ENCODE measurements at places on chromosomes 12 and 14.

DNA sequence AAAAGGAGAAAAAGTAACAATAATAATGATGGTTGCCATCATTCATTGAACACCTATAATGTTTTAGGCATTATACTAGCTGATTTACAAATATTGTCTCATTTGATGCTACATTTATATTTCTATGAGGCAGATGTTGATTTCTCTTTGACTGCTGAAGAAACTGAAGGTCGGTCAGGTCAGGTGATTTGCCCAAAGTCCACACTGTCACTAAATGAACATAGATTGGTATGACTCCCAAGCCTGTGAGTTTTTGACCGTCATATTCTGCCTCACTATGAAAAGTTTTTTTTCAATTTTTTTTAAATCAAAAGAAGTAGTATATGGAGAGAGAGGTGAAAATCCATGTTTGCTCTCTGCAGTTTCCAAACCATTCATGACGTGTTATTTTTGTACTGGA, 10.8 kb downstream of the ALG10B start:
- no peak for DNase-seq

DNA sequence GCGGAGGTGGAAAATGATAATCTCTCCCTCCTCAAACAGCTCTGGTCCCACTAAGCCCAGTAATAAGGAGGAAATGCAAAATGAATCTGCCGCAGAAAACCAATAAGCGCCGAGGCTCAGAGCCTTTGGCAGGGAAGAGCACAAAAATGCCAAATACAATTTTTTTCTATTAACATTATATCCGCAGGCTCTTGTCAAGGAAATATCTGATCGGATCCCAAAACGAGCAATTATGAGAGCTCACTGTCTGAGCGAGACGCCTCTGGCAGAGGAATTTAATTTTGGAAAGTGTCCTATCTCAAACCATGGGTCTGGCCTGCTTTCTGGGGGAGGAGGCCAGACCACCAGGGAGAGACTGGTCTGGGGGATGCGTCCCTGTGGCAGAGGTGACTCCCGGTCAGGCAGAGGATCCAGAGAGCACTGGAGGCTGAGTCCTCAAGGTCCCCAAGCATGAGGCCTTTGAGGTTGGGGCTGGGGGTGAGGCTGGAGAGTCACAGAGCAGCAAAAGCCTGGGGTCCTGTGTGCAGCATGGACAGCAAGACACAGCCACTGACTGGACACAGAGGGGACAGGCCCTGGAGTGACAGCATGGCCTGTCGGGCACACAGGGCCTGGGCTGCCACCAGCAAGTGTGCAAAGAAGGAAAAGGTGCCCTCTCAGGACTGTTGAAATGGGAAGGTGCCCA, 342.8 kb upstream of the SFSWAP start:
- DNase-seq, result no peak

DNA sequence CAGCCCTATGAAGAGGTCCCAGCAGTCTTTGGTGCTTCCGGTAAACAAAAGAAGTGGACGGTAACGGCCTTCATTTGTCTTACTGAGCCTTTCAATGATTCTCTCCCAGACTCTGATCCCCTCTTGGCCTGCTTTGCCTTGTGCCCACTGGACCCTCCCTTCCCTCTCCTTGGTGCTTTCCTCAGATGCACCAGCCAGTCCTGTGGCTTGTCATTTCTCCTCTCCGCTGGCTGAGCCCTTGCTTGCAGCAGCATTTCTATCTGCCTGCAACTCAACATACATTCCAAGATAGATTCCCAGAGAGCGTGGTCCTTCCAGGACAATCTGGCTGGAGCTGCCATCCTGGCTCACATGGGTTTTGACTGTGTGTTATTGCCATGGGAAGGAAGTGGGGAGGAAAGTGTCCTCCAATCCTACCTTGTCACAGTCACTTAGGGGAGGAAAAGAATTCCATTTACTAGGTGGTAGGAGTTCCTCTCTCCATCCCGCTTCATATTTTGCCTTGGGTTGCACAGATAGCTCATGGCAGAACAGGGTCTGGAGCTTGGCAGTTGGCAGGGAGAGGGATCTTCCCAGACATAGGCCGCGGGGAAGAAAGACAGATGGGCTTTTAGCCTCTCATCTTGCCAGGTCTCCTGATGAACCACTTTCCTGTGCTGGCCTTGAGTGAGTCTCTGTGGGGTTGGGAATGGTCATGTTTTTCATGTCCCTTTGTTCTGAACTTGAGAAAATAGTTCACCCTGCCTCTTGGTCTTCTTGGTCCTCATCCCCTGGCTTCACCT, 92.8 kb upstream of the KCNA1 start:
- no peak for DNase-seq

- peak; percentile 64 for DNase-seq
Measured at GRCh38 chr12:42255221-42255865, 17.3 kb upstream of the YAF2 start.
